Vagina (tissue), 2 donors: ENCODE measurements at places on chromosomes 16 and 17. TPM values are rescaled to one million over a fixed set of nuclear protein-coding genes. Genes with fewer than 3 reads are reported as not detected.
A peak's percentile ranks its signal among the peaks of the same experiment; 100 is the strongest.

HAS3 gene
- 25.8 TPM for total RNA-seq

ZG16B gene
- 11.3 TPM for total RNA-seq

DNA sequence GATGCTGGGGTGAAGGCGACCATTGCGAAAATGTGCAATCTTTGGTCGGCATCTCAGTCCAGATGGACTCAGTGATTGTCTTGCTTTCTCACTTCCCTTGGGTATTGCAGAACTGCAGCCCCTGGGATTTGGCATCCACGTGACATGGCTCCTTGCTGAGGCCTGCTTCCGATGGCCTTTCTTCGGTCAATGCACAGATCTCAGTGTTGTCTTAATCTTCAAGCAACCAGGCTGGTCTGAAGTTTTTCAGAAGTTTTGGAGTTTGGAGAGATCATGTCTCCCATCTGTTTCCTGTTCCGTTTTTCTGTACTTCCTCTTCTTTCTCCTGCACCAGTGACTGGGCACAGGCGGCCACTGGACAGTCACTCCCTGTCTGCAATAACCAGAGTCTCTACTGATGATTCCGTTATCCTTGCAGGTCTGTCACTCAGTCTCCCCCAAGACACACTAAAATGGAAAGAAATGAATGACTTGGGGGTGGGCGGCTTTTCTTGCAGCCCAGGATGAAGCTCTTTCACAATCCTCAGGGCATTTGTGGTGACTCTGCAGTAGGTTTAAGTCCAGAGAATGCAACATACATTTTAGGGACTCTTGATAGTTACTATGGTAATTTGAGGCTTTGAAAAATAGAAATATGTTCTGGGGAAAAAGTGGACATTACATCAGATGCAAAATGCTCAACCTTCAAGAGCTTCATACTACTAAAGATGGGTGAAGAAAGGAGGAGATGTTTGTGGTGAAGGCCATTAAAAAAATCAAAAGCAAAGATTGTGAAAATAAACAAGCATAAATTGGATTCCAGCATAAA lies 106.3 kb upstream of the ZFHX3 start:
- DNase-seq, result no peak

- DNase-seq, result no peak
These were observed 472 bp downstream of the GALNS start for GRCh38 chr16:88856122-88856827.

GRCh38 chr17:58184308-58184985 lies 8.1 kb upstream of the EPX start:
- DNase-seq, result peak; percentile 62

DNA sequence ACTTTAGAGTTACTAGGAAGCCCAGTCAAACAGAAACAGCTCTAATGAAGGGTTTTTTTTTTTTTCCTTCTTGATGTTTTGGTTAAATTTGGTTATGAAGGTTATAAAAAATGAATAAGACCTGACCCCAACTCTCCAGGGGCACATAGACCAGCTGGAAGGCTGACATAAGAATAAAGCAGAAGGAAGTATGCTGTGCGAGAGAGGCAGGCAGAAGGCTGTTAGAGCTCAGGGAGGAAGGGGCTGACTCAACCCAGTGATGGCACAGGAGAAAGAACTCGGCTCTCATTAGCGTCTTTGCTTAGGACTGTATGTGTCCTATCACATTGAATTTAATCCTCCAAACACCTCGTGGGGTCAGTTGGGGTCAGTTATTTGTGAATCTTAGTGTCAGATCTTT lies 474.6 kb downstream of the PMP22 start:
- DNase-seq, result no peak

GRCh38 chr16:6856578-6856977 lies 476.1 kb upstream of the RBFOX1 start:
- DNase-seq, result no peak
